Hematopoietic multipotent progenitor cell treated with erythropoietin and hydrocortisone succinate and interleukin-3 and kit ligand, for 4 days (in vitro differentiated cells): ENCODE measurements at places on chromosomes 6 and 20.

DNA sequence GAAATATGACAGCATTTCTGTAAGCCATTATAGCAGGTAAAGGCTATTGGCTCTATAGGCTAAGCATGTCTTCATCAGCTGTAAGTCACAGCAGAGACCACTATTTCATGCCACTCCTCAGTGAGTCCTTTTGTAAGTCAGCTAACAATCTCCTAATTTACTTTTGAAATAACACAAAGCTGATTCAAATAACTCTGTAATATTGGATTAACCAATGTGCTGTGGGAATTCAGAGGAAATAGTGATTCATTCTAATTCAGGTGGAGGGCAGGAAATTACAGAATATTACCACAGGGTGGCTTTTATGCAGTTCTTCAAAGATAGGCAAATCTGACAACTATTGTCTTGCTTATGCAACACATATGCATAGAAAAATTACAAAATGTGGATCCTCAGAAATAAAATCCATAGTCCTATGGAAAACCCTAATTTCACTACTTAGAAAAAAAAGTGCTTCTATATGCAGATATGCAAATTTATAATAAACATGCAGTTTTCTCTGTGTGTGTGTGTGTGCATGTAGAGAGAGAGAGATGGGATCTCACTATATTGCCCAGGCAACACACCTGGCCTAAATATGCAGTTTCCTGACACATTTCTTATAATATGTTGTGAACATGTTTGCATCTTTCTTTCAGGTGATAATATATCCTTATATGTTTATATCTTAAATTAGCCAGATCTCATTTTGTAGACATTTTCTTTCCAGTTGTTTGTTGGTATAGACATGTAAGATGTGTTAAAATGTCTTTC is 4.8 kb upstream of the SMIM28 start:
- DNase-seq, result peak; percentile 45

DNA sequence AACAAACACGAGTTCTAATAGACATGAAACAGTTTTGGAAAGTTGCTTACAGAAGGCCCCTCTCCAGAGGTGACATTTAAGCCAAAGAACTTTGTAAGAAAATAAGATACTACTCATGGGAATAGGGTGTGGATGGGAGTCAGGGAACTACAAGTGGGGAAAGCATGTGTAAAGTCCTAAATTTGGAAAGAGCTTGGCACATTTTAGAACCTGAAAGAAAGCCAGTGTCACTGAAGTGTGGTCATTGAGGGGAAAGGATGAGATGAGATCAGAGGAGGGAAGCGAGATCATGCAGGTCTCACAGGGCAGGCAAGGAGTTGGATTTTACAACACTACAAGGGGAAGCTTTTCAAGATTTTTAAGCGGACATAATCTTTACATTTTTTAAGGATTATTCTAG is 38.0 kb downstream of the VGLL2 start:
- no peak for DNase-seq

- no peak for DNase-seq
Observed at GRCh38 chr6:105991561-105992314, 94.4 kb upstream of the PRDM1 start.

- peak; percentile 79 for DNase-seq
Observed at GRCh38 chr20:46040902-46041535, 12.0 kb downstream of the SLC12A5 start.

DNA sequence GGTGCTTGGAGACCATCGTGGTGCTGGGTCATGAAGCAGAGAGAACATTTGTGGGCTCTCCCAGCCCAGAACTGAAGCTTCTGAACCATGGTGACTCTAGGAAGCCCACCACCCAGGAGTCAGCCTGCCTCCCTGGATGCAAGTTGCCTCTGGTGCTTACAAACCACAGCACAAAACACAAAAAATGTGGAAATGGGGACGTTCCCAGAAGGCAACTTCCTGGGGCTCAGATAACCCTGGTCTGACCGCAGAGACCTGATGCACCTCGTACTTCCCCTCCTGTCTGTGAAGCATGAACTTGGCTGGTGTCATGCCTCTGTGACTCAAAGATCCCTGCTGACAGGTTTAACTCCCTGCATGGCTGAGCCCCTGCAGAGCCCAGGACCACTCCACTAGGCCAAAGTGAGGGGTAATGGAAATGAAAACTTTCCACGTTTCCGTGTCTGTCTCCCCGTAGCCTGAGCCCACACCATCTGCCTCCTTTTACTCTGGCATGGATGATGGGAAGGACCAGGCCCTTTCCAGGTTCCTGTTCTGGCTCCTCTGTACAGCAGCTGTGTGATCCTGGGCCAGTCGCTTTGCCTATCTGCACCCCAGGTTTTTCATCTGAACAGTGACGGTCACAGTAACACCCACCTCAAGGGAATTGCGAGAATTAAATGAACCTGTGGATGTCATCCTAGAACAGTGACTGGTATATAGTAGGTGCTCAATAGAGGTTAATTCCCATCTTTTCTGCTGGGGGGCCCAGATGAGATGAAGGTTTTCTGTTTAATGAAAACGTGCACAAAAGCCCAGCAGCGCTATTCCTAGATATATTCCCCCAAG is 57.7 kb downstream of the PPP1R16B start:
- DNase-seq, result no peak

GRCh38 chr6:117564681-117565080 is 37.6 kb downstream of the GOPC start:
- DNase-seq, result peak; percentile 24

DNA sequence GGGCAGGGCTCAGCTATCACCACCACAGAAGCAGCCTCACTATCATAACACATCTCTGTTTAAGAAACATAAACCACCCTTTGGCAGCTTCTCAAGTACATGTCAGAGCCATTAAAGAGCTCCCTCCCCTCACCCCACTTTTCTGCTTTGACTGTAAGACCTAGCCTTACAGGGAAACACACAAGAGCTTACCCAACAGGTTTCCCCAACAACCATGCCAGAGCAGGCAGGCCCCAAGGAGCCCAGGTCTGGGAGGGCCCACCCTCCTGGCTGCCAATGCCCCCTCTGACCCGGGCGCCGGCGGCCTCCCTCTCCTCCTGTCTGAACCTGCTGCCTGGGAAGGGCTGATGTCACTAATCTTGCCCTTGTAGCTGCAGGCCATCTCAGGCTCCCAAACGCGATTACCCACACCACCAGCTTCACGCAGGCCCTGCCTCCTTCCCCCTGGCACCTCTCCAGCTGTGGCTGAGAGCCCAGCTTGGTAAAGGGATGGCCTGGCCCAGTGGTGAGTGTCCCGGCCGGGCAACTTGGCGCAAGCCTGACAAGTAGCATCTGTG is 402.0 kb downstream of the MAFB start:
- DNase-seq, result no peak

GRCh38 chr6:87830907-87831306 is 128.9 kb upstream of the AKIRIN2 start:
- no peak for DNase-seq

- DNase-seq, result no peak
Observed at GRCh38 chr6:162262466-162263196, 464.9 kb downstream of the PRKN start.

- DNase-seq, result no peak
Observed at GRCh38 chr6:56148488-56149186, 98.7 kb downstream of the COL21A1 start.

- no peak for DNase-seq
Observed at GRCh38 chr6:114158411-114158810, 184.4 kb downstream of the HS3ST5 start.

DNA sequence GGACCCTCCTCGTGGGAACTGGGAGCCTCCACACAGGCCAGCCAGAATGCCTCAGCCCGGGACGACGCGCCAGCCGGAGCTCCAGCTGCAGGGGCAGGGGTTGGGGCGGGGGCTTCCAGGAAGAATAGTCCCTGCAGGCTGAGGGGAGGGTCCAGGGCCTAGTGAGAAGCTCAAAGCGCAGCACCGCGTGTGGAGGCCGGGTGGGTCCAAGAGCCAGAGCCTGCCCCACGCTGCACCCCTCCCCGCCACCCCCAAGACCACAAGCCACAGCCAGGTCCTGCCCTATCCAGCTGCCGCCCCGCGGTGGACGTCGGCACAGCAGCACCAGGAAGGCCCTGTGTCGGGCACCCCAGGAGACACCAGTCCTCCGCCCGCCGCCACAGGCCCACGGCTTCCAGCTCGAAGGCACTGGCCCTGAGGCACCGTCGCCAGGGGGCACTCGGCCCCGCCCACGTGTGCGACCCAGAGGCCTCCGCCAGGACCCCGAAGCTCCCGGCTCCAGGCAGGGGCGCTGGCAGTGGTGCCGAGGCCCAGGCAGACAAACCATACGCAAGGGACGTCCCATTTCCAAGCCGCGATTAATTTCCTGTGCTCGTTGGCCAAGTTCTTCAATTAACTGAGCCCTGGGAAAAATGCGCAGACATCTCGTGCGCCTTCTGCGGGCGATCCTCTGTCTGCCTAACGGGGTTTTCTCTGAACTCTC is 19.5 kb downstream of the KCNQ2 start:
- DNase-seq, result peak; percentile 47

DNA sequence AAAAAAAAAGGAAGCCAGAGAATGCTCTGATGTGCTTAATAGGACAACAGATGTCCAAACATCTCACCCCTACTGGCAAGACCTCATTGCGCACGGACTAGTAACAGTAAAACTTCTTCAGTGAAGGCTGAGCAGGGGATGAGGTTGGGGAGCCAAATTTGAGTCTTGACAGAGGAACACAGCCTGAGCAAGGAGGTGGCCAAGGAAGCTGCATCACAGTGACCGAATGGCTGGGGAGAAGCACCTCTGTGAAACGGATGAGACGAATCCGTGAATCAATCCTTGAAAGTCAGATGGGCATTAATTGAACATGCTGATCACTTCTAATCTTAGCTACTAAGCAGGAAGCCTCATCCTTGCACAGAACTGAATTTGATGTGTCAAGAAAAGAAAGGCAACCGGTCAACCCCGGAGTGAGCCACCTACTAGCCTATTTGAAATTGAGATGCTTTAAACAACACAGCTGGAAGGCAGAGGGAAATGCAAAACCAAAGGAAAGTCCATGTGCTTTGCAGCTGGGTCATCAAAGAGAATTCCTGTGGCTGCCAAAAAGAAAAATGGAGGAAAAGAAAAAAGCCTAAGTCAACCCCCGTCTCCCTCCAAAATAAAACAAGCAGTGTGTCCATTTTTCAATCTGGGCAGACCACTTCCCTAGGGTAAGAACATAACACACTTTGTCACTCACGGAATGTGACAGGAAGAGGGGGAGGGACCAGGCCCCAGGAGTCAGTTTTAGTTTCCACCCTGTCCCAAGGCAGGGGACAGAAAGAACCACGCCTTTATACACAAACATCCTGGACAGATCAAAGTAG is 29.5 kb downstream of the PXDC1 start:
- DNase-seq, result no peak

DNA sequence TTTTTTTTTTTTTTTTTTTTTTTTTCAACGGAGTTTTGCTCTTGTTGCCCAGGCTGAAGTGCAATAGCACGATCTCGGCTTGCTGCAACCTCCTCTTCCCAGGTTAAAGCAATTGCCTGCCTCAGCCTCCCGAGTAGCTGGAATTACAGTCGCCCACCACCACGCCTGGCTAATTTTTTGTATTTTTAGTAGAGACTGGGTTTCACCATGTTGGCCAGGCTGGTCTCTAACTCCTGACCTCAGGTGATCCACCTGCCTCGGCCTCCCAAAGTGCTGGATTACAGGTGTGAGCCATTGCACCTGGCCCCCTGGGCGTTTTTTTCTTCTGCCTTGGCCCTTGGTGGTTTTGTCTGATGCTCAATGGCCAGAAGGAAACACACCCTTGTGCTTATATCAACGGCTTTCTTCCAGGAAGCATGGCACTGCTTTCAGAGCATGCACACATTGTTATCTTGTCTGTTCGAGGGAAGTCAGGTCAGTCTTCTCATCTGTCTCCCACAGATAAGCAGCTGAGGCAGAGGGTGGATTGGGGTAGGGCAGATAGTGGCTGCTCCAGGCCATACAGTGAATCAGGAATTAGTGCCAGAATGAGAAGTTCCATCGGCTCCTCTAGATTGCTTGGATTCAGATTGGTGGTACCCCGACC is 203.1 kb downstream of the TSHZ2 start:
- DNase-seq, result peak; percentile 89

DNA sequence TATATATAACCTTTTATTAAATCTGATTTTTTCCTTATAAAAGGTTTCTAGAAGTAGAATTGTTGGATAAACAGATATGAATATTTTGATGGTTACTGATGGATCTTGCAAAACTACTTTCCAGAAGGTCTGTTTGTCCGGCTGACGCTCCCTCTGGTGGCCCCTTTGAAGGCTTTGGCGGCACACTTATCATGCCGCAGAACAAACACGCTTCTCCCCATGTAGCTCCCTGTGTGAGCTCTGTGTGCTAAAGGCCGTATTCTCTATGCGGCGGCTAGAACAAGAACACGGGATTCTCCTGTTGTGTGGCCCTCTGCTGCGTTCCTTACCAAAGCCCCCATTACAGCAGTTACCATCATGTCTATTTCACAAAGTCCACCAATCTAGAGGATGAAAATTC is 30.0 kb downstream of the PPP1R3G start:
- no peak for DNase-seq

DNA sequence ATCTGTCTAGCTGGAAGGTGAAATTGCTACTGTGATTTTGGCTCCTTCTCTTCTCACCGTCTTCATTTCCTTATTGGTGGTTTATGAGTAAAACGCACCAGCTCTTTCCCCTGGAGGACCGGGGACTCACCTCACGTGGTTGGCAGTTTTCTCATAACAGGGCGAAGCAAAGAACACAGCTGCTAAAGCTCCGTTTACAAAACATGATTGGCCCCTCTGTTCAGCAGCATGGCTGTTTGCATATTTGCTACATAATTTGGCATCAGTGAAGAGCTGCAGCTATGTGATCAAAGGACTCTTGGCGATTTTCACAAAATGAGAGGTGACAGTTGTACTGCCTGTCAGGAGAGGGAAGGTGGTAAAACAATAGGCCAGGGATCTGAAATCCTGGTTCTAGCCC is 20.5 kb upstream of the TMEM181 start:
- DNase-seq, result no peak

DNA sequence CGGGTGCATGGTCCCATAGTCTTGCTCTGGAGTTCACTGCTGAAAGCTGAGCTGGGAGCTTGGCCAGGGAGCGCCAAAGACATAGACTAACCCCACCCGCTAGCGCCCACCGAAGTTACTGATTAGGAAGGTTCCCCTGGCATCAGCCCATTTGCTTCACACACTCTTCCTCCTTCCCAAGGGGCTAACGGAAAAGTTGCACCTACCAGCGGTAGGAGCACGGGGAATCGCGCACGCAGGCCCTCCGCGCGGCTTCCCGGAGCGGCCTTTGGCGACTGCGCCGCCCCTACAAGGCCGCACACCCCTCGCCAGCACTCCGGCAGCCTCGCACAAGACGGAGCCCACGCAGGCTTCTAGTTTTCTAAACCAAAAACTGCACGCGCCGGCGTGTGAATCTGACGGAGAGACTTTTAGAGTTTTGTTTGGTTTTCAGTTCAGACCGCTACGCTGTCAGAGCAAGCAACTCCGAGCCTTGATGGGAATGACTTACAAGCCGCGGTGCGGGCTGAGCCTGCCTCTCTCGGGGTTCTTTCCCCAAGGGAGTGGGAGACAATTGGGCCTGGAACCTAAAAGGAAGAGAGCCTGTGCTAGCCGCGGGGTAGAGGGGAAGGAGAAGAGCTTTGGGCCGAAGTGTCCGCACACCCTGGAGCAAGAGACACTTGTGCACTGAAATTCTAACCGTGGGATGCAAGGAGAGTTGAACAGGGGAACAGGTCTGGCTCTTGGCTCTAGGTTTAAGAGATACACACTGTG is 891 bp upstream of the POU3F2 start:
- peak; percentile 41 for DNase-seq
